ENCODE measurements at places on chromosomes 3 and 15.

GRCh38 chr3:5292512-5292911 is 105.0 kb downstream of the EDEM1 start:
- no peak for DNase-seq

DNA sequence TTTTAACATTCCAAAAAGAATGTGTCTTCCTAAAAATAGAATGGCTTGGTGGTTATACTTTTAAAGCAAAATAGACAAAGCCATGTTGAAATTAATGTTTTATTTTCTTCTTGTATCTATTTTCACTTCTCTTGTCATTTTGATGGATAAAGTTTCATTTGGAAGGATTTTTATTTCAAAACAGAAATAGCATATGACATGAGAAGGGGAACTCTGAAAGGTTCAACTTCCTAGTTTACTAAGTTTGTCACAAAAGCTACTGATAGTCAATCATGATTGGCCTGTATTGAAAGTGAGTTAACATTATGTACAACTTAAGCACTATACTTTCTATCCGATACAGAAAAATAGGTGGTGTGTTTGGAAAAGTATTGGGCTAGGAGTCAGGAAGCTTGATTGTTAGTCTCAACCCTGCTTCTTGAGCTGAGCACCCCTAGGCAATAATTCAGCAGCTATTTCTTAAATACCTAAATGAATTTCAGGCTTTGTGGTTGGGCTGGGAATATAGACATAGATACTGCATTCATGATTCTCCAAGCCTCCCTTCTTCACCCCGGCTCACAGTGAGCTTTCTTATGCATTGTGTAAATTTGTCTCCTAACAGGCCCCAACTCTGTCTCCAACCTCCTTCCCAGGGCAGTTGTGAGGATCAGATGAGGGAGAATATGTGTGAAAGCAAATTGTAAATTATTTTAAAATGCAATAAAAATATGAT is 46.9 kb upstream of the CSPG4 start:
- DNase-seq, result no peak

DNA sequence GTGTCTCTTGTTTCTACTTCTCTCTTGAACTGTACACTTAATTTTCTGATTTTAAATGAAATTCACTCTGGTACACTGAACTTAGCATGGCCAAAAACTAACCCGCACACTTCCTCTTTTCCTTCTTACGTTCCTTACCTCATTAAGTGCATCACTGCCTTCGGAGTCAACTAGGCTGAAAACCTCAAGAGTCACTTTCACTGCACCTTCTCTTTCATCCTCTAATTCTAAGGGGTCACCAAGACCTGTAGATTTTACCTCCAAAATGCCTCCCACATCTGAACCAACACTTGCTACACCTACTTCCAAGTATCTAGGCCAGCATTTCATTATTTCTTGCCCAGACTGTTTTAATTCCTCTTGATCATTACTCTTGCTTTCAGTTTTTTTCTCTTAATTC is 6.6 kb downstream of the CBLB start:
- no peak for DNase-seq

- no peak for DNase-seq
These were observed 32.2 kb downstream of the ADGRG7 start for GRCh38 chr3:100641471-100642032.

DNA sequence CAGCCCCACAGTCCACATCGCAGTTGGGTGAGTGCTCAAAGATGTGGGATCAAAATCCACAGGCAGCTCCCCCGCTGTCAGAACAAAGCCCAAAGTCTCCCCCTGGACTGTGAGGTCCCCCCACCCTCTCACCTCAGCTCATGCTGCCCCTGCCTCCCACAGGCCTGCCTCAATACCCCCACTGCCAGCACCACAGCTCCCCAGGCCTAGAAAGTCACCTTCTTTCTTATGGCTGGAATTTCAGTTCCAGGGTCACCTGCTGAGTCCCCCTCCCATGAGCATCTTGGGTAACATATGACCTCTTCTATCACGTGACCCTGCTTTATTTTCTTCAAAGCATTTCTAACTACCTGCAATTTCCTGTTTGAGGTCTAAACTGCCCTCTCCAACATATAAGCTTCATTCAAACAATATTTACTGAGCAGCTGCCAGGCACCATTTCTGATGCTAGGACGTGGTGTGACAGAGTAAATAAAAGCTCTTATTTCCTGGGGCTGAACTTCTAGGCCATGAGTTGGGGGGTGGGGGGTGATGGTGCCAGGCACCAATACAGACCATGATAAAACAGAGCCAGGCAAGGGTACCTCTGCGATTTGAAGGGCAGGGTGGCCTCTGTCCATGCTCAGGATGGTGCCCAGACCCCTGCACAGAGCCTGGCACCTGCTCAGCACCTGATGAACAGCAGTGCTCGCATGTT is 2.4 kb upstream of the TMEM89 start:
- no peak for DNase-seq

DNA sequence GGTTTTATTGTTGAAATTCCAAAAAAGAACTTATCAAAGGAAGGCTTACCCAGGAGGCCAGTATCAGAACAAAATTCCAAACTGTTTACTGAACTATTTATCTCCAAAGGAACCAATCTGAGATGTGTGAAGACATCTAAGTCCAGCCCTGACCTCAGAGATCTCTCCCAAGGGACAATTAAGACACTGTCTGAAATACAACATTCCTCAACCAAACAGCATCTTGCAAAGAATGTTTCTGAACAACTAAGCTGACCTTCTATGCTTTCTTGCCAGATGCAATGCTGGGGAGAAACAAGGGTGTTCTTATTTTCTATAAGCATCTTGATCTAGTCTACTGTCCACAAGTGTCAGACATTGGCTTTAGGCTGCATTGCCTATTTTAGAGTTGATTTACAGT is 13.6 kb downstream of the PDZRN3 start:
- DNase-seq, result no peak

DNA sequence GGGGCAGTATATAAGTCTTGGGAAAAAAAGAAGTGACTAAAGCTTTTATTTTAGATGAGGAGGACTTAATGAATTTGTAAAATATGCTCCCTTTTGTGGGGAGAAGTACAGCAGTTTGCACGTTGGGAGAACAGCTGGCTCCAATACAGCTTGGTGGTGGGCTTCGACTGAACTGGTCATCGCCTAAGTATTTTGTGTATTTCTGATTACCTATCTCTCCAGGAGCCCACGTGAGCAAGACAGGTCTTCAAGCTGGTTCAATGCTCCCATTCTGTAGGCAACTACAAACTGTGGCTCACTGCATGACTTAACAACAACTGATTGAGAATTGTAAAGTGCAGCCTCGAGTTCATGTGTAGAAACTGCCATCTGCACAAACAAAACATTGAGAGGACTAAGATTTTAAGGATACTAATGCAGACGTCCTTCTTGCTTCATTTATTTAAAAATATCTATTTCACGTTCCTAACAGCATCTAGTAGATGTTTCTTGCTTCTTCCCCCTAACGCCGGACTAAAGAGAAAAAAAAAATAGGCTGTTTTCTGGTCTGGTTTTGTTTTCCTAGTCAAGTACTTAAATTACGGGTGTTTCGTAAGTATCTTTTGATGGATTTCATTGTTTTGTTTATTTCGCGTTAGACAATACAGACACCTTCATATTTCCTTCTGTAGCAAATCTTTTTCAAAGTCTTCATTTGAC is 1.4 kb upstream of the GREM1 start:
- no peak for DNase-seq

DNA sequence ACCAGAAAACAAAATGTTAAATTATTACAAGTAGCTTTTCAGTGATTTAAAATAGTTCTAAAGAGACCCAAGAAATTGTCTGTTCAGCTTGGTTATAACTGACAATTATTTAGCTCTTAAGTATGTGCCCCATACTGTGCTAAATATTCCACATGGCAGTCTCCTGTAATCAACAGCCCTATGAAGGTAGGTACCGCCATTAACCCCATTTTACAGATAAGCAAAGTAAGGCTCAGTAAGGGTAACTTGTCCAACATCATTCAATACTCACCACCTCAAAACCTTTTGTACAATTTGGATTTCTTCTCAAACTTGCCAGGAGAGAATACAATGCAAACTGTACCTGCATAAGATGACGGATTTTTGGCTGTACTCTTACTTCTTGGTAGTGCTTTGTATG is 33.9 kb downstream of the ADPGK start:
- DNase-seq, result no peak

DNA sequence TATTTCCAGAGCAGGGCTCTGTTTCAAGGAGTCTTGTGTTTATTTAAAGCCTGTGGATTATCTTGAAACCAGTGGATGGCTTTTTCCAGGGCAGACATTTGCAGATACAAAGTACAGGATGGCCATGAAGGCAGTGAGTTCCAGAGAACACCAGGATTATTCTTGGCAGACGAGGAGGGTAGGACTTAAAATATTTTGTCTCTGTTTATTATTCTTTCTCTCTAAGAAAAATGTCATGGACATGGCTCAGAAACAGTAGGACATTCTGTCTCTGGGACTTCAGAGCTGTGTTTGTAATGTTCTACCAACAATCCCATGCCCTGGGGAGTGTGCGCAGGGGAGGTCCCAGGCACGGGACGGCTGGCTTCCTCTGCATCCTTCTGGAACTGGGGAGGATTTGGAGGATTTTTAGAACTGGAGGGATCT is 125.9 kb downstream of the ATP10A start:
- DNase-seq, result no peak

DNA sequence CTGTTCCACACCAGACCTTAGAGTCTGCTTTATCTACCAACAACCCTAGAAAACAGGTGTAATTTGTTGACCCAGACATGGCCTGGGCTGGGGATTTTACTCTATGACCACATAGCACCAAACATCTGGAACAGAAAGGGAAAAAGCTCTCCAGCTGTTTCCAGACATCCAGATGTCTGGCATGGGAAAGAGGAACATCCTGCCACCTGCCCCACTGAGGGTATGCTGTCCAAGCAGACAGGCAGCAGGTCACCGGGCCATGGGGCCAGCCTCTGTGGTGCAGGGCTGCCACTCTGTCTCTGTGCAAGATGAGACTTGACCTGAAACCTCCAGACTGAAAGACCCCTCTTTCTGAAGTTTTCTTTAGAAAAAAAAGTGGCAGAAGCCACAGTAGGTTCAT is 359.3 kb upstream of the ICE2 start:
- no peak for DNase-seq

DNA sequence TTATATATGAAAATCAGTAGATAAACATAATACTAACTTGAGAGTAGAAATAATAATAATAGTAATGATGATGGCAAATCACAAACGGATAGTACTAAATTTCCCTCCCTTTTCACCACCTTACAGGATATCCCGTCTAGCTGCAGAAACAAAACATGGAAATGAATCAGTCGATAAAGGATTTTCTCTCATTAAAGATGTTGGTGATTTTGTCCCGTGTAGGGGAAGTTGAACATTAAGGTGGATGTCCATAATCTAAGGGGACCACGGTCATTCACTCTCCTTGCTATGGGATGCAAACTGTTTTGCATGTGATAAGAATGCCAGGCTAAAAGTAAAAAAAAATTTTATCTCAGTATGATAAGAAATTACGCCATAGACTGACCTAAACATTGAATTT is 1027.7 kb upstream of the NR2F2 start:
- no peak for DNase-seq

DNA sequence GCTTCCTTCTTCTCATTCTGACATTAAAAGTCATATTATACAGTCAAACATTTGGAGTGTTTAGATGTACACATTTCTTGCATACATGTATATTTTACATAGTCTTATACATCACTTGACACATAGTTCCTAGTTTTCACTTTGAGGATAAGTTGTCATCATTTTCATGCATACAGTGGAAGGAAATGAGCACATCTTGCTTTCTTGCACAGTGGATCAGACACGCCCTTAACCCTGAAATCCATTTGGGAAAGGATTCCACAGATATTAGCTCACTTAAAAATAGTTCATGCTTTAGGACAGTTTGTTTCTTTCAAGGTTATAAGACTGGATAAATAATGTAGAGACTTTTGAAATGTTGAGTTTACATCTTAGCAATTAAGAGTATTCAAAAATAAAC is 148.6 kb upstream of the MME start:
- no peak for DNase-seq

DNA sequence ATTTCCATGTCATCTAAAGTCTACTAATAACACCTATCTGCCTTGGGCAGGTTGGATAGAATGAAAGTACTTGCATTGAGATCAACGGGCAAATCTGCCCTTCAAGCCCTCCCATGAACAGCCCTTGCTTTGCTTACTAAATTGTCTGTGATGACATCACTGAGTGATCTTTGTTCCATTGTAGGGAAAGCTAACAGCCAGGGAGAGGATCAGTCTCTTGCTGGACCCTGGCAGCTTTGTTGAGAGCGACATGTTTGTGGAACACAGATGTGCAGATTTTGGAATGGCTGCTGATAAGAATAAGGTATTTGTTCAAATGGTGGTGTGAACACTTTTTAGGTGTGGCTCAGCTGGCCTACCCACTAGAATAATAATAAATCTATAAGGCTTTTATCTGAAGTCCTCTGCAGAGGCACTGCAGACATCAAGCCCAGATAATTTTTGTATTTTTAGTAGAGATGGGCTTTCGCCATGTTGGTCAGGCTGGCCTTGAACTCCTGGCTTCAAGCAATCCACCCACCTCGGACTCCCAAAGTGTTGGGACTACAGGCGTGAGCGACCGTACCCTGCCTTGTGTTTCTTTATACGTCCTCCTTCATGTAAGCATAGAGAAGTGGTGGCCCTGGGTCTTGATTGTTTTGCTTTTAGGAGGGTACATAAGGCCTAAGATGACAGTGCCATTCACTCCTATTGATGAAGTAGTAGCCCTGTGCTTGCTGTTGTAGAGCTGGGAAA is 5.7 kb downstream of the PCCB start:
- DNase-seq, result no peak

- no peak for DNase-seq
These were observed 93.3 kb downstream of the SV2B start for GRCh38 chr15:91193378-91193720.

GRCh38 chr3:99958222-99958912 is 140.7 kb downstream of the CMSS1 start:
- DNase-seq, result no peak

GRCh38 chr15:42203891-42204290 is 4.2 kb downstream of the VPS39 start:
- no peak for DNase-seq

GRCh38 chr3:197253238-197253947 is 45.0 kb downstream of the DLG1 start:
- no peak for DNase-seq

GRCh38 chr3:53970661-53971060 is 79.0 kb upstream of the SELENOK start:
- DNase-seq, result no peak

- DNase-seq, result no peak
These were observed 10.9 kb upstream of the IDH2 start for GRCh38 chr15:90113166-90113565.

GRCh38 chr15:38829086-38829485 is 264.5 kb upstream of the RASGRP1 start:
- DNase-seq, result no peak

- no peak for DNase-seq
These were observed 31.3 kb downstream of the TLE3 start for GRCh38 chr15:70066447-70066846.

- DNase-seq, result no peak
These were observed 68.8 kb downstream of the CTNNB1 start for GRCh38 chr3:41267975-41268640.

- no peak for DNase-seq
These were observed 102.4 kb downstream of the RAB11A start for GRCh38 chr15:65971741-65971995.

Data from stimulated activated CD4-positive, alpha-beta T cell treated with anti-CD3 and anti-CD28 coated beads, Interleukin-1b, Interleukin-23, amount 100 ng/mL, for 1 hour (primary cell).